Melanocyte of skin (primary cell): ENCODE measurements at places on chromosomes 6 and 20. TPM values are rescaled to one million over a fixed set of nuclear protein-coding genes. Genes with fewer than 3 reads are reported as not detected.

Gene WASF1
- total RNA-seq = 6.3 and 8.5 TPM in 2 replicates

Gene GSTA3
- not detected in 2 replicates for total RNA-seq

Gene CLIC5
- total RNA-seq = not detected in 2 replicates

Gene SAMD5
- 3.3 and 6.5 TPM in 2 replicates for total RNA-seq

Gene SLC16A10
- total RNA-seq = 6.3 and 14.0 TPM in 2 replicates

Gene TRDN
- total RNA-seq = not detected in 2 replicates

Gene KIF25
- not detected in 2 replicates for total RNA-seq

Gene FLOT1
- total RNA-seq = 115 and 124 TPM in 2 replicates

Gene TOX2
- total RNA-seq = under 0.01 TPM in 1 of 2 replicates, not detected in the other

Gene TREM1
- total RNA-seq = not detected in 2 replicates

Gene C6orf118
- not detected in 2 replicates for total RNA-seq

Gene FAM110A
- total RNA-seq = 2.9 and 3.3 TPM in 2 replicates

Gene ZBP1
- not detected in 2 replicates for total RNA-seq

Gene SRSF12
- 1.7 and 1.8 TPM in 2 replicates for total RNA-seq

Gene C20orf144
- total RNA-seq = under 0.01 and 0.34 TPM in 2 replicates

Gene EPPIN
- not detected in 2 replicates for total RNA-seq

Gene DEFB132
- not detected in 2 replicates for total RNA-seq

Gene RIPOR3
- total RNA-seq = under 0.01 TPM in 1 of 2 replicates, not detected in the other

Gene RGS17
- 2.8 and 2.9 TPM in 2 replicates for total RNA-seq

Gene PROKR2
- not detected in 2 replicates for total RNA-seq

Gene RAB44
- not detected in 2 replicates for total RNA-seq

Gene LPA
- total RNA-seq = not detected in 2 replicates

Gene RHAG
- total RNA-seq = not detected in 2 replicates

Gene RAET1G
- not detected in 2 replicates for total RNA-seq

Gene MAP3K4
- 11.3 and 12.5 TPM in 2 replicates for total RNA-seq

Gene RUNX2
- total RNA-seq = 1.1 and 1.7 TPM in 2 replicates

Gene MUC22
- not detected in 2 replicates for total RNA-seq

Gene PEX3
- 18.2 and 25.8 TPM in 2 replicates for total RNA-seq

Gene SMLR1
- total RNA-seq = not detected in 2 replicates

Gene STMN3
- 15.1 and 19.0 TPM in 2 replicates for total RNA-seq

Gene SSTR4
- not detected in 2 replicates for total RNA-seq
